ENCODE measurements at places on chromosomes 11 and 22.

DNA sequence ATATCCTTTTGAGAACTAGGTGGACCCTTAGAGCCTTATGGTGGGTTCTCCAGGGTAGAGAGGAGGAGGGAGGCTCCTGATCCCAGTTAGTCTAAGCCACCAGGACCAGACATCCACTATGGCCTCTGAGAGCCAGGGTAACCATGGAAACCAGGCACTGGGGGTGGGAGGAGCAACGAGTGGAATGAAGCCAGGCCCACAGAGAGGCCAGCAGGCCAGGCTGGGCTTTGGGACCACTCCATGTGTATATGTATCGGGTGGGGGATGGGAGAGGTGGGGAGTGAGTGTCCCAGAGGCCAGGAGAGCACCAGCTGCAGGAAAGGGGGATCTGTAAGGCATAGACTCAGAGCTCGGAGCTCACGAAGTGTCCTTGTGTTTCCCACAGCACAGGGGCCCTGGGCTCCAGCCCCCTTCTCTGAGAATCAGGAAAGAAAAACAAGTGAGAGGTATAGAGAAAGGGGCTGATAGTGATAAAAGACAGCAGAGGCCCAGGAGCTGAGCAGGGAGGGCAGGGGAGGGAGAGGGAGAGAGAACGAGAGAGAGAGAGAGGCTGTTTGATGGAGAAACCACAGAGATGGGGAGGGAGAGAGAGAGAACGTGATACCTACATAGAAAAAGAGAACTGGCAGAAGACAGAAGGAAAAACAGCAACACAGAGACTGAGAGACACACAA is 15.5 kb upstream of the TSPAN18 start:
- DNase-seq: no peak

GRCh38 chr11:120514541-120515121 is 3.1 kb downstream of the GRIK4 start:
- DNase-seq: no peak

DNA sequence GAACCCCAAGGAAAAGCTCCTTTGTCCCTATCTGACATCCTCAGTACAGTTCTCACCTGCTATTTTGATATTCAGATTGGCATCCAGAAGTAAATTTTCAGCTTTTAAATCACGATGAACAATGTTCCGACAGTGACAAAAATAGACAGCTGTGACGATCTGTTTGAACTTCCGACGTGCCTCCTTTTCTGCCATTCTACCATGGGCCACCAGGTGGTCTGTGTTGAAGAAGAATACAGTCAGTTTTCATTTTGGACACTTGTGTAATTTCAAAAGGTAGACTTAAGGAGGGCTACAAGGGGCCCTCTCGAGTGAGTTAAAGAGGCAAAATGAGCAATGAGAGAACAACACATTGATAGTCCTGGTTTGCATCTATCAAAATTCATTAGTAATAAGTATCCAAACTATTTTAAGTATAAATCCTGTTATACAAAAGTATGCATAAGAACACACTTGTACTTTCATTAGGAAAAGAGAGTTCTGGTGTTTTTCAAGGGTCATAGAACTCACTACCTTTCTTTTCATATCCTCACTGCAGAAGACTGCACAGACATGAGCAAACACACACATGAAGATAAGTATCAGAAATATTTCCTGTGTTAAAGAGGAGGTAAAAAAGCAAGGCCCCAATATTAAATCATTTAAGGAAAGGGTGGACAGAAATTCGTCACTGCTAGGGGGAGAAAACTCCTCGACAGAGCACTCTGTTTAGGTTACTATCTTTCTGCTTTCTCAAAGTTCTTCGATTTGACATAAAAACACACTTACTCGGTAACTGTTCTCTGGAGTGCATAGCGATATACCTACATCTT is 89.9 kb upstream of the APOA1 start:
- DNase-seq: no peak

DNA sequence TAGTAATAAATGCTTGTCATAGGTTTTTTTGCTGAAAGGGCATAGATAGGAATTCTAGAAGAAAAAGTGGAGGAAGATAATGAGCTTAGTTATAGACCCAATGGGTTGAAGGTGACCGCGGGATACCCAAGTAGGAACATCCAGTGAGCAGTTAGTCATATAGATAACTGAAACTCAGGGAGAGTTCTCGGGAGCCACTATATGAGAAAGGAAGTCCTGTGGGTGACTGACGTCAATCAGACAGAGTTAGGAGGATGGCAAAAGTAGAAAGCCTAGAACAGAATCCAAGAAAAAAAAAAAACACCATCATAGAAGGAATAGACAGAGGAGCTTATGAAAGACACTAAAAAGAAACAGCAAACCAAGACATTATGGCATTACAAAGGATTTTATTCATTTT is 1.6 kb upstream of the CNGA4 start:
- no peak for DNase-seq

- no peak for DNase-seq
Measured at GRCh38 chr11:8262552-8263108, 1.0 kb downstream of the LMO1 start.
